ENCODE measurements at places on chromosomes 16 and 17.

- DNase-seq: no peak
These were observed 2.3 kb upstream of the HSD3B7 start for GRCh38 chr16:30982548-30983288.

- no peak for DNase-seq
These were observed 382.2 kb downstream of the ZFHX3 start for GRCh38 chr16:72665701-72666100.

- peak; percentile 10 for DNase-seq
These were observed 892 bp downstream of the ABCC1 start for GRCh38 chr16:15950161-15950854.

GRCh38 chr16:85329059-85329812 lies 217.0 kb upstream of the CIBAR2 start:
- peak; percentile 95 for DNase-seq

- no peak for DNase-seq
These were observed 10.5 kb downstream of the RPS6KB1 start for GRCh38 chr17:59903455-59903854.

Measured in NCI-H1092 (cell line).